ENCODE measurements at places on chromosomes 3 and 15.

GRCh38 chr3:153572165-153572564 lies 410.1 kb downstream of the RAP2B start:
- no peak for DNase-seq

GRCh38 chr3:149902498-149903139 lies 68.1 kb downstream of the PFN2 start:
- DNase-seq = no peak

GRCh38 chr3:68964694-68965093 lies 32.3 kb upstream of the TAFA4 start:
- no peak for DNase-seq

- no peak for DNase-seq
Measured at GRCh38 chr3:11622586-11623550, 20.8 kb downstream of the VGLL4 start.

- DNase-seq = no peak
Measured at GRCh38 chr15:90189781-90190467, 11.2 kb upstream of the SEMA4B start.

DNA sequence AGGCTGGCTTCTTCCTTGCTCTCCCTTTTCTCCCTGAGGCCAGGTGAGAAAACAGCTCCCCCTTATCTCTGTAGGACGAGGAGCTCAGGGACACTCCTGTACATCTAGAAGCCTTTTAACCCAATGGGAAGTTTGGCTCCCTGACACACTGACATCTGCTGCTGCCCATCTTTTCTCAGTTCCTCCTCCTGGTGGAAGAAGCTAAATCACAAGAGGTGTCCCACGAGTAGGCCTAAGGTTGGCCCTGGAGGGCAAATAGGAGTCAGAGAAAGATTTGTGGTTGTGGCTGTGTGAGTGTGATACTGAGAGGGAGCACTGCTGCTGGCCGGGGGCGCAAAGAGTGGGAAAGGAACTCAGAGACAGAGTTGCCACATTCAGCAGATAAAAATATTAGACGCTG lies 49.5 kb downstream of the ARHGAP31 start:
- DNase-seq = no peak

GRCh38 chr15:58260205-58260724 lies 122.1 kb downstream of the AQP9 start:
- DNase-seq = no peak

DNA sequence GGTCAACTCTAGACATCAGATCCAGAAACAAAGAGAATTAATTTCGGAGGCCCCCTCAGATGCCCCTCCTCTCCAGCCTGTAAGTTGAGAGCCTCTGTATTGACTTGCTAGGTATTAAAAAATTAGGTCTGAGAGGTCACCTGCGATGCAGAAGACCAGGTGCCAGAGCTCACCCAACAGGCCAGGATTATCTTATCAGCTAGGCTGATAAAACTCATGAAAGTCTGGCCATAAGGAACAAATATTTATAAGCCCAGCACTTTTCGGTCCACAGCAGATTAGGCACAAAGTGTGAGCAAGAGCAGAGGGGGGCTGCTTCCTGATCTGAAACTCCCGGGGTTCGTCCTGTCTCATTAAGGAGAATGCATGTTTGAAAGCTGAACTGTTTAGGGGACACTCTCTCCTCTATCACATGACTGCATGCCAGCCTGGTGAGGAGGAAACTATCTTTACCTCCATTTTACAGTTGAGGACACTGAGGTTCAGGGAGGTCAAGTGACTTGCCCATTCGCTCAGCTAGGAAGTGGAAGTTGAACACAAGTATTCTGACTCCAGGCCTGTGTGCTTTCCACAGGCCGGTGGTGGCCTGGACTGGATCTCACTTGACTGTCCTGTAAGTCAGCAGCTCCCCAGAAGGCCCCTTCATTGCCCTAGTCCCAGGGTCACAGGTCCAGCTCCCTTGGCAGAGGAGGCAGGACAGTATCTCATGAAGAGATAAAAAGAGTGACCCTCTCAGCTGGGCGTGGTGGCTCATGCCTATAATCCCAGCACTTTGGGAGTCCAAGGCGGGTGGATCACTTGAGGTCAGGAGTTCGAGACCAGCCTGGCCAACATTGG lies 39.6 kb upstream of the MAGEF1 start:
- no peak for DNase-seq

- DNase-seq = peak; percentile 31
Measured at GRCh38 chr3:44439499-44440295, 37.8 kb downstream of the ZNF445 start.

GRCh38 chr3:54994111-54994513 lies 66.3 kb upstream of the LRTM1 start:
- DNase-seq = no peak

- no peak for DNase-seq
Measured at GRCh38 chr3:130755666-130756065, 9.0 kb upstream of the PIK3R4 start.
